ENCODE measurements at places on chromosomes 16 and 17. TPM values are rescaled to one million over a fixed set of nuclear protein-coding genes. Genes with fewer than 3 reads are reported as not detected.
A peak's percentile ranks its signal among the peaks of the same experiment; 100 is the strongest.

The CCL5 gene
- total RNA-seq: not detected

The MEFV gene
- not detected for total RNA-seq

The RNF222 gene
- total RNA-seq: not detected

The MT4 gene
- total RNA-seq: not detected

The SLC5A11 gene
- total RNA-seq: not detected

The RAMP2 gene
- 106 TPM for total RNA-seq

- DNase-seq: peak; percentile 5
Measured at GRCh38 chr17:58665946-58666857, 25.6 kb downstream of the TEX14 start.

DNA sequence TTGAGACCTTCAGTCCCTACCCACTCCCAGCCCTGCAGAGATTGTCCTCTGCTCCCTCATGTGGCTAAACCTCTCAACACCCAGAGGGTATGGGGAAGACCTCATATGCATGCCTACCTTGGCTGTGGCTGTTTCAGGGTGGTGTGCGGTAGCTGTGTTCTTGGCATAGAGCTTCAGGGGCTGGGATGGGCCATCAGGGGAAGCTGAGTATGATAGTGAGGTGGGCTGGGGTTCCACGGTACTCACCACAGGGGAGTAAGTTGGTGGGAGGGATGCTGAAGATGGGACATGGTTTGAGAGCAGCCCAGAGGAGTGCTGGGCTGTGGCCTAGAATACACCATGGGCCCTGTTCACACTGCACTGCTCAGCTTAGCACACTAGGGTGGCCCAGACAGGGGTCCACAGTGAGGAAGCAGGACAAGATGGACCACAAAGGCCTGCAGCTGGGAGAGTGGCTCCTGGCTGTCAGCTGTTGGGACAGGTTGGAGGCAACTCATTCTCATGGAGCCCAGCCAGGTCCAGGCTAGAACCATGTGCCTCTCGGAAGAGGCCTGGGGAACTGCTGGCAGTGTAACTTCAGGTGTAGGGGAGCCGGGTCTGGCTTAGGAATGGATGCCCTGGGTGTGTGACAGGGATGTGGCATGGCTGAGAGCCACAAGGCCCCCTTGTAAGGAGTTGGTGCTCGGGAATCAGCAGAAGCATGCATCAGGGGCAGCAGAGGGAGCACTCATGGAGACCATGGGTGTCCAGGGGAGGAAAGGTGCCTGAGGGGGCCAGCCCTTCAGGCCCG, 3.1 kb downstream of the MFAP4 start:
- no peak for DNase-seq

GRCh38 chr16:81546781-81547180, 102.2 kb downstream of the CMIP start:
- no peak for DNase-seq

- peak; percentile 94 for DNase-seq
Measured at GRCh38 chr17:49836111-49837030, 11.5 kb downstream of the TAC4 start.

DNA sequence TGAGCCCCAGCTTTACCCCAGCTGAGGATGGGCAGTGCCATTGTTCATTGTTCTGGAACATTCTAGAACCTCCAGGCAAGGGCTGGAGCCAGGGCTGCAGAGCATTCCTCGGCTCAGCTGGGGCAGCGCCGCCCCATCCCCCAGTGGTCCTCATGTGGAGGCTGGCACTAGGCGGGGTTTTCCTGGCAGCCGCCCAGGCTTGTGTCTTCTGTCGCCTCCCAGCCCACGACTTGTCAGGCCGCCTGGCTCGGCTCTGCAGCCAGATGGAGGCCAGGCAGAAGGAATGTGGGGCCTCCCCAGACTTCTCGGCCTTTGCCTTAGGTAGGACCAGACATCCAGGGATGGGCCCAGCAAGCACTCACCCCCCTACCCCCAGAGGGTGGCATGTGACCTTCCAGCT, at the start of gene TMEM95:
TMEM95 (plus strand) TSS at position 104 of the 400 bp plus-strand sequence; CDS start at position 153, 49 bp downstream.
- no peak for DNase-seq

DNA sequence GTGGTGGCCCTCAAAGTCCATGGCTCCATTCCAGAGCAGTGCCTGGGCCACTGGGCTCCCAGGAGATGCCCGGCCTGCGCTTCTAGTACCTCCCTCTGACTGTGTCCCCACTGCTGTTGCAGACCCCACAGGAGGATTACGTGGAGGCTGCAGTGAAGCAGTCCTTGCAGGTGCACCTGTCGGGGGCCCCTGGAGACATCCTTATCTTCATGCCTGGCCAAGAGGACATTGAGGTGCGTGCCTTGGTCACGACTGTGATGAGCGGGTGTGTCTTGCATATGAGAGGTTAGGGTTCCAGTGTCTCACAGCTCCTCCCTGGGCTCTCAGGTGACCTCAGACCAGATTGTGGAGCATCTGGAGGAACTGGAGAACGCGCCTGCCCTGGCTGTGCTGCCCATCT, 11.3 kb downstream of the DHX38 start:
- no peak for DNase-seq

- DNase-seq: no peak
Measured at GRCh38 chr17:37698911-37699255, 46.0 kb downstream of the HNF1B start.

DNA sequence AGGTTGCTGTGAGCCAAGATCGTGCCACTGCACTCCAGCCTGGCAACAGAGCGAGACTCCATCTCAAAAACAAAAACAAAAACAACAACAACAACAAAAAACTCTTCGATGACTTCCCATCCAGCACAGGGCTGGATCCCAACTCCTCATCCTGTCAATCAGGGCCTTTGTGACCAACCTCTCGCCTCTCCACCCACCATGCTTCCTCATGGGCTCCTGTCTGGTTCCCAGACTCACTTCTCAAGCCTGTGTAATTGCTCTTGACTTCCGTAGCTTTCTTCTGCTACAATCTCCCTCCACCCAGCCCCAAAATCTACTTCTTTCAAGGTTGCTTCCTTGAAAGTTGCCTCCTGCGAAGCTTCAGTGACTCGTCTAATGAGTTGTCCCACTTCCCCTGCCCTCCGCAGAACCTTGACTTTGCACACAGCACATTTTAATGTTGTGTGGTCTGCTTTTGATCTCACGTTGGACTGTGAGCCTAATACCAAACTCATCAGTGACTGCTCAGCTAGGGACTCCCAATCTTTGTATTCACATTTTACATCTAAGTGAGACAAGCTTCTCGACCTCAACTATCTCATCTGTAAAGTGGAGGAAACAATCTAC, 936 bp upstream of the RASL10B start:
- DNase-seq: no peak

DNA sequence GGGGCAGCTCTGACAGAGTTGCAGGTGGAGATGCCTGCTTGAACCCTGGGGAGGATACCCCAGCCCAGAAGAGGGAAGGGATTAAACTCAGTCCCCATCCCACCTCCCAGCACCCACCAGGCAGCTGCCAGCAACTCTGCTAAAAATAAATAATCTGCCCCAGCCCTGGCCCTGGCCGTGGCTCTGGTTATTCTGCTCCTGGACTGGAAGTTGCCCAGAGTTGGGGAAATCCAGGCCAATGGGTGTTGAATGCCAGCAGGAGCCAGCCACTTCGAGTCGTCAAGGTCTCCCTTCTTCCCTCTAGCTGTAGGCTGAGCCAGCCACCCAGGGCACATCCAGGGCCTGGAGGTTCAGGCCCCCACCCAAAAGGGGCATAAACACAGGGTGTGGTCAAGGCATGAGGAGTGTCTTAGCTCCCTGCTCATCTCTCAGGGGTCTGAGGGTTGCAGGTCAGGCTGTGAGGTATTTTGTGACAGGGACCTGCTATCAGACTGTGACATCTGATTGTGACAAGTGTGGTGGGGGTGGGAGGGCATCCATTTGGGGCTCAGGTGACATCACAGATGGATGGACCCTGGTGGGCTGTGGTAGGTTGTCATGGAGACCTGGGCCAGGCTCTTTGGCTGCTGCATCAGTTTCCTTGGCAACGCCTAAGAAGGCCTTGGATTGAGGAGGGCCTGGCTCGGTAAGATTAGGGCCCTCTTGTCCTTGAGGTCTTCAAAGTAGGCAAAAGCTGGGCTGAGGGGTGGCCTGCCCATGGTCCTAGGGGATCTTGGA, 1.0 kb upstream of the RRAD start:
- DNase-seq: no peak

DNA sequence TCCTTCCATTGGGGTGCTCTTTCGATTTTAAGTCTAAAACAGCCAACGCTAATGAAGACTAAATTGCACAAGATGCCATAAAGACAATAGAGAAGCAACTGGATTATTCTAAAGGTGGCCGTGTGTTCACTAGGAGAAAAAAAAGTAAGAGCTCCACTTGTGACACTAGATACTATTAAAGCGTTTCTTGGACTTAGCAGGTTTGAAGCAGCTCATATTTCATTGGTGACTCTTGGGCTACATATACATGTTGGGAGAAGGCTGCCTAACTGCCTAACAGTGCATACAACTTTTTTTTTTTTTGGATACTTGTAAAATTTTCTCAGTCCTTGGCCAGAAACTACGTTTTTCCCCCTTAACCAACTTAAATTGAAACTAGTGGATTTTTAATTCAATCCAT, 111.8 kb upstream of the NOG start:
- no peak for DNase-seq

DNA sequence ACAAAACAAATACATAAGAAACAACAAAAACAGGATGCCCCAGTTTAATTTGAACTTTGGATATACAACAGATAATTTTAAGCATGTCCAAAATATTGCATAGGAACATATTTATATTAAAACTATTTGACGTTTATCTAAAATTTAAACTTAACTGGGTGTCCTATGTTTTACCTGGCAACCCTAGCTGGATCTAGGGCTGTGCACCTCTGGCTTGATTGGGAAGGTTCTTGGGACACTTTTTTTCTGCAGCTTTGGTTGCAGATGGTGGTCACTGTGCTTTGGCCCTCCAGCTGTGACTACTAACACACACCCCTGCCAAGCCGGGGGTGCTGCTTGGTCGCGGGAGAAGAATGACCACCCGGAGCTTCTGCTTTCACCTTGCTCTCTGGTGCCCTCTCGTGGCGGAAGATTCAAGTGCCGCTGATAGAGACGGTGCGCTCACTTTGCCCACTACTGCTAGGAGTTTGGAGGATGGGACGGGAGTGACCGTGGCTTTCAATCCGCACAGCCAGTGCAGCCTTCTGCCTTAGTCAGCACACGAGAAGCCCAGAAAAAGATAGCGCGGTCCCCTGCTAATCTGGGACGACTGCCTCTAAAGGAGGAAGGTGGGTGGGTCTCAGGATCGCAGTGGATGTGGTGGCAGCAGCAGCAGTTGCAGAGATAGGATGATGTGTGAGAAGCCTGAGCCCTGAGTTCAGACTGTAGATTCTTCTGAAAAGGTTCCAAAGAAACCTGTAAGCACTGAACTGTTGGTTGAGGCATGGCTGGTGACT, 6.7 kb downstream of the SPACA3 start:
- DNase-seq: peak; percentile 67

DNA sequence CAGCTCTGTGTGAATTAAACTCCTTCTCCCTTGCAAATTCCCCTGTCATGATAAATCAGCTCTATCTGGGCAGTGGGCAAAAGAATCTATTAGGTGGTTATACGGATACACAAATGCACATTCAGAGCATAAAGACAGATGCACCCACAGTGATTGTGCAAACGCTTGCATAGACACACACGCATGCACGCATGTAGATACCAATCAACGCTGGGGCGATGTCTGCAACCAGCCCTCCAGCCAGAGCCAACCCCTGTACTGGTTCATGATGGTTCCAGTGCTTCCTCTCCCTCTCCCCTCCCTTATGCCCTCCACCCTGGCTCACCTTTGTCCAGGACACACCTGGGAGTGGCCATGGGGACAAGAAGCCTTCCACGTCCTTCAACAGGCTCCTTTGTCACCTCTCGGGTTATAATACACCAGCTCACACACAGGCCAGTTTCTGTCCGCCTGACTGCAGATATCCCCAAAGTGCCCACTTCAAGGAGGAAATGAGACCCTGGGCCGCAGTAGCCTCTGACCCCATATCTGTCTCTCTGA, 33.1 kb upstream of the SNN start:
- no peak for DNase-seq

DNA sequence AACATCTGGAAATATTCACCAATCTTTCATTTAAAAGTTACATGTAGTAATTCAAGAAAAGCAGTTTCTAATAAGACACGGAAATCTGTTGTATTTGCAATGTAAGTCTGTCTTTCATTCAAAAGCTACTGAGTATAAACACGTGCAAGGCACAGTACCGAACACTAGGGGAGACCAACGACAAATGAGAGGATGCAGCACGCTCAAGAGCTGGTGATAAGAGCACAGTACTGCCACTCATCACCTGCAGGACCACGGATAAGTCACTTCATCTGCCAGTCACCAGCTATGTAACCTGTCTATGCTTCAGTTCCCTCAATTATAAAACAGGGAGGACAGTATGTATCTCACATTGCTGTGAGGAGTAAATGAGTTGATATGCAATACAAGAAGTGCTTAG, 67.1 kb downstream of the CLEC18A start:
- DNase-seq: peak; percentile 29

- peak; percentile 7 for DNase-seq
Measured at GRCh38 chr17:65542610-65543009, 18.8 kb downstream of the AXIN2 start.

- DNase-seq: no peak
Measured at GRCh38 chr16:65059406-65059980, 62.4 kb downstream of the CDH11 start.

DNA sequence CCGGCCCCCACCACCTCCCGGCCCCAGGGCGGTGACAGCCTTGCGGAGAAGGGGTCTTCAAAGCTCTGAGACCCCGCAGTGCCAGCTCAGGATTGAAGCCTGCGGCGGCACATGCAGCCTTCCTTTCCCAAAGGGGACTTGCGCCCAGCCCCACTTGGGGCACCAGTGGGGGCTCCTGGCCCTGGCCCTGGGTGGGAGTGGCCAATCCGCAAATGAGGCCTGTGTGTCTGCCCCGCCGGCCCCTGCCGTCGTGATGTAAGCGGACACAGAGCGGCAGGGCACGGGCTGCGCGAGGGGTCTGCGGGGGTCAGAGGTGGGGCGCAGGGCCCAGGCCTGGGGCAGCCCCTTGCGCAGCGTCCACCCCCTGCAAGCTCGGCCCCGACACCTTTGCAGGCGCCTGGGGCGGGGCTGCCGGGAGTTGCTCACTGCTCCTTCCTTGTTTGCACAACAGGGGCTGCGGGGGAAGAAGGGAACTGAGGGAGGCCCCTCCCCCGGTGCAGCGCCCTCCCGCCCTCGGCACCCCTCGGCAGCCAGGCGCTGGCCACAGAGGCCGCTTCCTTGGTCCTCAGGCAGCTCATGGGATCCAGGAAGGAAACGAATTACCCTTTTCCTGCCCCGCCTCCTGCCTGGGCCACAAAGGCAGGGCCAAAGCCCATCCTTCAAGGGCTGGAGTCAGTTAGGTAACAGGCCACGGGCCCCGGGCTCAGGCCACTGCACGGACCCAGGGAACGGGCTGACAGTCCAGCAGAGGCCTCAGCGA, 2.9 kb downstream of the SLC16A3 start:
- DNase-seq: peak; percentile 35

GRCh38 chr17:76485569-76485968, 15.7 kb downstream of the RHBDF2 start:
- DNase-seq: peak; percentile 44

GRCh38 chr17:42407289-42407836, 15.7 kb downstream of the CAVIN1 start:
- peak; percentile 98 for DNase-seq
